ENCODE measurements at places on chromosomes 2 and 18.

DNA sequence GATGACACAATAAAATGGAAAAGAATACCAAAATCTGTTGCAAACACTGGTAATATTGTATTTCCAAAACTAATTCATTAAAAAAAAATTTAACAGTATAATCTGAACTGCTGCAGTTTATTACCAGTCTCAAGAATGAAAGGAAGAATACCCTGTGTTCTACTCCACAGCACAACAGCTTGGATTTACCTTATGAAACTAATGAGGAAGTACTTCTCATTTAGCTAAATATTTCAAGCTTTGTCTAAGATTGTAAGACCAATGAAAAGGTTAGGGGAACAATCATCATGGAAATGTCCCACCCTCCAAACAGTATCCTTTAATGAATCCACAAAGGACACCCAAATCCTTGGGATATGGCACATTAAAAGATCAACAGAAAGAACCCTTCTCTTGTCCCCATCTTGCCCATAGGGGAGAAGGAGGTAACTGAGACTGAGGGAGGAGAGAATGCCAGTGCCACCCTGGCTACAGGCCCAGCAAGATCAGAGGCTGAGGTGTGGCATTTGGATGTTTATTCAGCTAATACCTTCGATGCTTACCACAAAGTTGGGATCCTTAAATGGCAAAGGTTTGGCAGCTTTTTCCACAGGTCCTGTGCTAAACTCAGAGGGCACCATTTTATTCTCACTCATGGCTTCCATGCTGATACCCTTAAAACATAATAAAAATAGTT, 17.7 kb downstream of the INO80C start:
- no peak for DNase-seq

- peak; percentile 96 for DNase-seq
Measured at GRCh38 chr2:8544786-8545694, 136.8 kb upstream of the ID2 start.

DNA sequence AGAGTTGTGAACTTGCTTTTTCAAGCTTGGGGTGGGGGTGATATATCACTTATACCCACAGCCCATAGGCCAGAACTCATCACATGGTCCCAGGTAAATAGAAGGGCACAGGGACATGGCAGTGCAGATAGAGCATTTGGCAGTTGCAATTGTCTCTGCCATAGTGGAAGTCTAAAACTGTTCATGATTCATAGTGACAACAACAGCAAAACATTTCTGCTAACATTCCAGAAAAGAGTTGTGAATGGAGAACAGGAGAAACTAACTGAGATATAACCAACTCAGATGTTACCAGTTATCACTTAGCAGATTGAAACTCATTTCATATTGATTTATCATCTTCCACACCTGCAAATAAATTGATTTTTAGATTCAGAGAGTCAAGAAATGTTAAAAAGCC, 278.6 kb upstream of the KYNU start:
- no peak for DNase-seq

- no peak for DNase-seq
Measured at GRCh38 chr2:36675579-36676282, 20.8 kb upstream of the VIT start.

DNA sequence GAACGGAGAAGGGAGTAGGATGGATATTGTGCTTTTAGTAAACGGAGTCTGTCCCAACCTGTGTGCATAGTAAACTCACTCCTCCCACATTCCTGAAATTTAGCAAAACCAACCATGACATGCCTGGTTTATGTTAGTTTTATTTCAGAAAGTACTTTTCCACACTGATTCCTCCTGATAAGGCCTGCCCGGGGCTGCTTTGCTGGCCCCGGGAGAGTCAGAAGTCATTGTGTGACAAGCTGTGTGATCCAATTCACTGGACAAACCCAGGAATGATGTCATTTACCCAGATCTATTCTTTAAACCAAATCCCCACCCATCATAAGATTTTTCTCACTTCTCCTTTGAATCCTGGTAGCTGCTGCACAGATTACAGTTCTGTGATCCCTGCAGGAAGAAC, 109.0 kb downstream of the SETBP1 start:
- DNase-seq, result peak; percentile 34

DNA sequence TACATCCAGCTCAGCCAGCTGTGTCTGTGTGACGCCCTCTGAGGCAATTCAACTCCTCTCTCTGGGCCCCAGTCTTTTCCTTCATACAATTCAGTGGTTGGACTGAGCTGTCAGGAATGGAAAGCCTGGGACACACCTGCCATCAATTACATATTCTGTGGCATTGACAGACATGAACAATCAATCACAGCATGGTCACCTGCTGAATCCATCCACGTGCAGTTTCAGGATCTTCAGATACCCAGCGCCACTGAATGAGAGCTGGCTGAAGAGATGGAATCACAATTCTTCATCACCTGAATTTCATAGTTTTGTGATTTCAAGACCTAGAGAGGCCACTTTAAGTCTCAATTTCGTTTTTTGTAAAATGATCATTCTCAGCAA, 5.1 kb downstream of the ADRA2B start:
- DNase-seq, result no peak

- DNase-seq, result no peak
Measured at GRCh38 chr2:10052216-10052615, 8.9 kb downstream of the KLF11 start.

DNA sequence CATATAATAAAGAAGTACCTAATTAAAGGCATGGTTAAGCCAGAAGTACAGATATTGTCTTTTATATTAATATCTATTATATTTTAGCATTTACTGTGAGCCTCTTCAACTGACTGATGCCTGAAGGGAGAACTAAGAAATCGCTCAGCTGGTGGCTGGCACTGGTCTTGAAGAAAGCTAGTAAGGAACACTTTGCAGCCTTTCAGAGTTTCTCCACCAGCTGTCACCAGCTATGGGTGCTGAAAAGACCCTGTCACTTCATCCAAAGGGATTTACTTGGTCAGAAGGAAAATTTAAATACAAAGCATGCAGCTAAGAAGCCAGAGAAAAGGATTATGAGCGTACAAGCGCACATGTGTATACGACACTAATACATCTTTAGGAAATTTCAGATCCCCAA, 525.9 kb downstream of the TMEM182 start:
- no peak for DNase-seq

DNA sequence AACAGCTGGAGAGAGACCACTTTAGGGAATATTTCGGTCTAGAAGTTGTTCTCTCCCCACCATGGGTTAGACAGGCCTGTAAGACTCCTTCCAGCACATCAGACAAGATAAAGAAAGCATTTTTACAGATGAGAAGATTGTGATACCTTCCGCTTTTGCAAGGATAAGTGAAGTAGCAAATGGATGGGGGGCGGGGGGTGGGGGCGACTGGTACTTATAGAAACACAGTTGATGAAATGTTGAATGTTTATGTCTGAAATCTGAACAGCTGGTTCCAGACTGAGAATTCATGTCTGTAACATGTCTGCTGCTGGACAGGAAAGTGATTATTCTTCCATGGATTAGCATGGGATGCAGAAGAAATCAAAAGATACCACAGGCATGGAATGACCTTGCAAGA, 90.5 kb upstream of the FN1 start:
- no peak for DNase-seq

DNA sequence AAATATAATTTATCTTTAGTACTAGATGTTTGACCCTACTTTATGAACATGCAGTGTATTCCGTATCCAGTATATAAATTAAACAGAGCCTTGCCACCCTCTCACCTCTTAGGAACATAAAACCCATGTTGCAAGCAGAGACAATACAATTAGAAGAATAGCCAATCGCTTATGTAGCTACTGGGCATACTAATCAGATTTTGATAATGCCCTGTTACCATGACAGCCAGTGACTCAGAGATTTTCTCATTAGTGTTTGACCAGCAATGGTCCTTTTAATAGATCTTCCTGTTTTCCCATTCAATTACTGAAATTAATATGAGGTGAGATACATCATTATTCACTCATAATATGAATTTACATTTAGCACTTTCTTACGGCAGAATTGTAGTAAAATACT, 547.3 kb upstream of the VWC2L start:
- no peak for DNase-seq

- no peak for DNase-seq
Measured at GRCh38 chr18:62209046-62209445, 22.0 kb downstream of the RELCH start.

DNA sequence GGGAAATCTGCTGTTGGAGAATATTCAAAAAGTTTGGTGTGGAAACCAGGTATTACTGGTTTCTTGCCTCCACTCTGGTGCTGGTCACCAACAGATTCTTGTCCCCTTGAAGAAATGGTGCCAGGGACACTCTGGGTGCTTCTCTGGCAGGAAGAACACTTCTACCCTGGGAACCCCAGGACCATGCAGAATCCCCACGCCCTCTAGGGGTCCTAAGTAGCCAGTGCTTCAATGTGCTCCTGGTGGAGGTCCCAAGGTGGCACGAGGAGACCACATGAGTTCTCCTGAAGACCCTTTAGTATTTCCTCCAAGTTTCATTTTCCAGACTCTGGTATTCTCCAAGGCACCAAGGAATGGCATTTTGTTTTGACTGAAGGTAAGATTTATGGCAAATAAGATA, 380.6 kb downstream of the TSN start:
- DNase-seq, result peak; percentile 13

DNA sequence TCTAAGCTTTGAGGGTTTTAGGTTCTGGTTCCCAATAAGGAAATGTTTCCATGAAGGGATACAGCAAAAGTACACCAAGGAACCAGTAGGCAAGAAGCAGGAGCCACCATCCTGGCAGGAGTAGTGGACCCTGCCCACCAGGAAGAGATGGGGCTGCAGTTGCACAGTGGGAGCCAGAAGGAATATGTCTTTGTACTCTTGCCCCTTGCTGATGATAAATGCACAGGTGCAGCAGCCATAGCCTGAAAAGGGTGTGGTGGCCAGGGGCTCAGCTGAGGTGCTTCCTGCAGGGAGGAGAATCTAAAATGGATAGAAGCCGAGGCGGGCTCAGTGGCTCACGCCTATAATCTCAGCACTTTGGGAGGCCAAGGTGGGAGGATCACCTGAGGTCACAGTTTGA, 27.5 kb downstream of the TMEM127 start:
- DNase-seq, result no peak

DNA sequence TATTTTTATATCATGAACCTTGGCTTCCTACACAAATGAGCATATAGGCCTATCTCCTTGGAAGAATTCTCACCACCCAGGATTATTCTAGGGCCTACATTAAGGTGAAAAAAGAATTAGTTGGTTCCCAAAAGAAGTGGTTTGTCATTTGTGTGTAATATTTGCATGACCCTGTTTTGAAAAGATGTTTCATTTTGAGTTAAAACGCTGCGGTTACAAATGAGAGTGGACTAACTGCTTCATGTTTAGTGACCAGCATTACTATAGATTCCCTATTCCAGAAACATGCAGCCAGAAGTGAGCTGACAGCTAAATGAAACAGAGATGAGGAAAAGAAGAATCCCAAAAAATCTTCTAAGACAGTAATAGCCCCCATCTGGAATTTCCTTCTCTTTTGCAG, 44.1 kb upstream of the TMEM178A start:
- no peak for DNase-seq

DNA sequence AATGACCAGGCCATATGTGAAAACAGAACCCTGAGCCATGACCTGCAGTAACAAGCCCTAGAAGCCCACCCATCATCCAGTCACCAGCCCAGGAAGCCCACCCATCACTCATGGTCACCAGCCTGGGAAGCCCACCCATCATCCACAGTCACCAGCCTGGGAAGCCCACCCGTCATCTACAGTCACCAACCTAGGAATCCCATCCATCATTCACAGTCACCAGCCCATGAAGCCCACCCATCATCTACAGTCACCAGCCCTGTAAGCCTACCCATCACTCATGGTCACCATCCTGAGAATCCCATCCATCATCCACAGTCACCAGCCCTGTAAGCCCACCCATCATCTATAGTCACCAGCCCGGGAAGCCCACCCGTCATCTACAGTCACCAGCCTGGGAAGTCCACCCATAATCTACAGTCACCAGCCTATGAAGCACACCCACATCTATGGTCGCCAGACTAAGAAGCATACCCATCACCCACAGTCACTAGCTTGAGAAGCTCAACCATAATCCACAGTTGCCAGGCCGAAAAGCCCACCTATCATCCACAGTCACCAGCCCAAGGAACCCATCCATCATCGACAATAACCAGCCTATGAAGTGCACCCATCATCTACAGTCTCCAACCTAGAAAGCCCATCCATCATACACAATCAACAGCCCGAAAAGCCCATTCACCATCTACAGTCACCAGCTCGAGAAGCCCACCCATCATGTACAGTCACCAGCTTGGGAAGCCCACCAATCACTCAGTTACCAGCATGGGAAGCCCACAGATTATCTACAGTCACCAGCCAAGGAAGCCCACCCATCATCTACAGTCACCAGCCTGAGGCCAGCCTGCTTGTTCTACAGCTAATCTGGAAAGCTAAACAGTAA, 91.9 kb downstream of the TWIST2 start:
- DNase-seq, result no peak

DNA sequence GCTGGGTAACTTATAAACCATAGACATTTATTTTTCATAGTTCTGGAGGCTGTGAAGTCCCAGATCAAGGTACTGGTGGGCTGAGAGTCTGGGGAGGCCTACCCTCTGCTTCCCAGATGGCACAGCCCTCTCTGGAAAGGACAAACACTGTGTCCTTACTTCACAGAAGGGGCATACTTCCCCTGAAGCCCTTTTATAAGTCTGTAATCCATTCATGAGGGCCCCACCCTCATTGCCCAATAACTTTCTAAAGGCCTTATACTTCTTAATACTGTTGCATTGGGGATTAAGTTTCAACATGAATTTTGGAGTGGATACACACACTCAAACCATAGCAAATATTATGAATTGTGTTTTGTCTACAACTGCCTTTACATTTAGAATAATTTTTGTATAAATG, 36.0 kb downstream of the ATIC start:
- no peak for DNase-seq

DNA sequence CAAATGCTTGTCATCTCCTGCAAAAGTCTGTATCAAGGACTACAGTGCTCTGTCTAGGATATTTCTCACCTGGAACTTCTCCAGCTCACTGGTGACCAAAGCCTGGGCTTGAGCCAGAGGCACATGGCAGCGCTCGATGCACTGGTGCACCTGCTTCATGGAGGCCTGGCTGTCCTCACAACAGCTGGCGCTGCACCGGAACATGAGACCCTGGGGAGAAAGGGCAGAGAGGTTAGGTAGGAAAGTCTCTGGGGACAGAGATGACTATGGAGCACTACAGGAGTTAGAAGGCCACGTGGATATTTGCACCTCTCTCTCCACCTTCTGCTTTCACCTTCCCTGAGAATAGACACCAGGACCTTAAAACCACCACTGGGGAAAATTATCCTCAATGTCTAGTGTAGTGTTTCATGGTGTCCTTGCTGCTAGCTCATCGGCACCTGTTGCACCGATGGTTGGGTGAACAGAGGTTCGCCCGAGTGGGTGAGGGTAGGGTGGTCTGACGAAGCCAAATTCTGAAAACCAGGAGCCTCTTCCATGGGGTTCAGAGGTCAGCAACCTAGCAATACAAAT, 1.0 kb downstream of the FAM136A start:
- no peak for DNase-seq

- no peak for DNase-seq
Measured at GRCh38 chr2:20615466-20616241, 35.2 kb downstream of the HS1BP3 start.

GRCh38 chr2:71880846-71881610, 266.6 kb downstream of the CYP26B1 start:
- DNase-seq, result peak; percentile 44

GRCh38 chr2:235864302-235864701, 303.9 kb downstream of the GBX2 start:
- no peak for DNase-seq

- no peak for DNase-seq
Measured at GRCh38 chr18:63207143-63207790, 112.3 kb downstream of the BCL2 start.

- no peak for DNase-seq
Measured at GRCh38 chr18:48552130-48552529, 13.3 kb downstream of the CTIF start.

- no peak for DNase-seq
Measured at GRCh38 chr2:20396356-20397000, 45.8 kb upstream of the PUM2 start.
